ENCODE measurements at places on chromosomes 1 and 21.

GRCh38 chr1:221910222-221910621 lies 168.3 kb upstream of the DUSP10 start:
- DNase-seq = no peak

DNA sequence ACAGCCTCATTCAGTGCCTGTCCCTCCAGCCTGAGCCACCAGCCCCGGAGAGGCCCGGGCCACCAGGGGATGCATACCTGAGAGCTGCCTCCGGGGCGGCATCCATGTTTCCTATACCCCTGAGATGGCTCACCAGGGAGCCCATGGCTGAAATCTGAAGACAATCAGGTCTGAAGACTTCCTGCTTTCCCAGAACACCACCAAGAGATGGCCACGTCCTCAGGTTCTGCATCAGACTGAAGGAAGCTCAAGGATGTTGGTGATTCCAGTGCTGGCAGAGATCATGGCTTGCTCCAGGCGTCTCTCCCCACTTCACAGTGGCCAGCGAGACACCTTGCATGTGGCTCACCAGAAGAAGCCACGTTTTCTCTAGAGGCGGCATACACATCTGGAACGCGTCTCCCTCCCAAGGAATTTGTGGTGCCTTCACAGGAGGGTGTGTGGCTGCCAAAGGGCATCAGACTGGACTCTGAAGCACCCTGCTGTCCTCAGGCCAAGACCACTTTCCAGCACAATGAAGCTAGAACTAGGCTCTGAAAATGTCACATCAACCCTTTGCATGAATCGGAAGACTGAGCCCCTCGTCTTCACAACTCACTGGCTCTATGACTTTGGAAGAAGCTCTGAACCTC lies 170.7 kb upstream of the IRF2BP2 start:
- DNase-seq = no peak

DNA sequence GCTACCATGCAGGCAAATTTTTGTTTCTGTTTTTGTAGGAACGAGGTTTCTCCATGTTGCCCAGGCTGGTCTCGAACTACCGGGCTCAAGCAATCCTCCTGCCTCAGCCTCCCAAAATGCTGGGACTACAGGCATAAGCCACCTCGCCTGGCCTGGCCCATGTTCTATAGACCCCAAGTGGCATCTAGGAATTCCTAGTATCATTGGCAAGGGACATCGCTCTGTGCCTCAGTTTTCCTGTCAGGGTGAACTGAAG lies 14.5 kb downstream of the NES start:
- no peak for DNase-seq

GRCh38 chr1:92933459-92933858 lies 27.8 kb downstream of the DIPK1A start:
- DNase-seq = no peak

GRCh38 chr21:14878971-14879370 lies 185.8 kb downstream of the NRIP1 start:
- no peak for DNase-seq

GRCh38 chr1:185595835-185596667 lies 138.1 kb upstream of the HMCN1 start:
- no peak for DNase-seq

GRCh38 chr1:182965861-182966260 lies 12.9 kb upstream of the SHCBP1L start:
- DNase-seq = no peak

GRCh38 chr1:204879351-204879750 lies 8.7 kb downstream of the NFASC start:
- DNase-seq = no peak

DNA sequence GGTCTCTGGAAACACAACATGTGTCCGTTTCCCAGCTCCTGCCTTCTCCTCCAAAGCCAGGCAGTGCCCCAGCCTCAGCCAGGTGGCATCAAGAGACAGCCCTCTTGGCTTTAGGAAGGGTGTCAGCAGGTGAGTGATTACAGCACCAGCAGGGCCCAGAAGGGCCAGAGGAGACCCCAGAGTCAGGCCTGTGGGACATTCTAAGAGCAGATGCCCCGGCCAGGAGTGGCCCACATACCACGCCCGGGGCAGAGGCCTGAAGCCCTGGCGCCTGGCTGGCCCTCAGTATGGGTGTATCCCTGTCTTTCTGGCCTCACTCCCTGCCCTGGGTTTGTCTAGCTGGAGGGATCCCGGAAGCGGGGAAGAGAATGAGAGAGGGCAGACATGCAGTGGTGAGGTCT lies 109.2 kb downstream of the CASZ1 start:
- no peak for DNase-seq

- no peak for DNase-seq
Observed at GRCh38 chr1:63612564-63612963, 19.4 kb downstream of the PGM1 start.

- no peak for DNase-seq
Observed at GRCh38 chr1:194362327-194362726, 1175.9 kb upstream of the B3GALT2 start.

Data from stimulated activated CD4-positive, alpha-beta T cell treated with anti-CD3 and anti-CD28 coated beads, TNF-alpha, amount 100 ng/mL, for 1 hour (primary cell).